CD14-positive monocyte (primary cell): ENCODE measurements at places on chromosomes 6 and 20.

DNA sequence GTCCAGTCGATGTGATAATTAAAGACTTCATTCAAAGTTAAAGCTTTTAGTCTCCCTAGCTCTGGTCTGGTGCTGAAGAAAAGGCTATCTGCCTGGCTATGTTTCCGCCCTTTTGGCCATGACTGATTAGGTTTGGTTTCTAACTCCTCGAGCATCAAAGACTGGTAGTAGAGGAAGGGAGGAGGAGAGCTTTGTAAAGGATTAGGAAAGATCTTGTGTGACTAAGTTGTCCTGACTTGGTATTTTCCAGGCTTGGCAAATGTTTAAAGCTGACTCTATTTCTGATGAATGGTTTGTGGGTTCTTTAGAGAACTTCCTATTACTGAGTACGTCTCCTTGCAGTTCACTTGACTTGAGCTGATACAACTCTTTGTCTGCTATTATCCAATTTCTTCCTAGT is 312.9 kb downstream of the GJA1 start:
- DNase-seq = no peak

- no peak for DNase-seq
Measured at GRCh38 chr6:125824946-125825771, 34.4 kb downstream of the NCOA7 start.

- no peak for DNase-seq
Measured at GRCh38 chr20:43550456-43550855, 8.4 kb upstream of the SGK2 start.

GRCh38 chr20:32506721-32507120 is 78.4 kb downstream of the NOL4L start:
- DNase-seq = no peak

- no peak for DNase-seq
Measured at GRCh38 chr20:34010405-34010931, 16.8 kb downstream of the RALY start.
